ENCODE measurements at places on chromosomes 13 and 19.

DNA sequence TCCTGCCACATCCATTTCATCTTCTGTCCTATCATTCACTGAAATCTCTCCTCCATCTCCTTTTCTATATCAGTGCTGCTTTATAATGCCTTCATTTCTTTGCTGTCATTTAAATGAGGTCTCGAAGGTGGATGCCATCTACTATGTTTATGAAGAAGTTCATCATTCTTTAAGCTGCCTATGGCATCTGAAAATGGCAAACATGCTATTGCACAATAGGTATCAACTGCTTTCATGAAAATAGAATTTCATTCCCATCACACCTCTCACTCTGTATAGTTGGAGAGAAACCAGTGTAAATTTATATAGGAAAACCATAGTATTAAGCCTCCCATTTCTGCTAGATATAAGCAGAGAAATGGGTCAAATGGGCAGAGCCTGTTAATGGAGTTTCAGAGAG, 100.2 kb downstream of the FGF9 start:
- no peak for DNase-seq

DNA sequence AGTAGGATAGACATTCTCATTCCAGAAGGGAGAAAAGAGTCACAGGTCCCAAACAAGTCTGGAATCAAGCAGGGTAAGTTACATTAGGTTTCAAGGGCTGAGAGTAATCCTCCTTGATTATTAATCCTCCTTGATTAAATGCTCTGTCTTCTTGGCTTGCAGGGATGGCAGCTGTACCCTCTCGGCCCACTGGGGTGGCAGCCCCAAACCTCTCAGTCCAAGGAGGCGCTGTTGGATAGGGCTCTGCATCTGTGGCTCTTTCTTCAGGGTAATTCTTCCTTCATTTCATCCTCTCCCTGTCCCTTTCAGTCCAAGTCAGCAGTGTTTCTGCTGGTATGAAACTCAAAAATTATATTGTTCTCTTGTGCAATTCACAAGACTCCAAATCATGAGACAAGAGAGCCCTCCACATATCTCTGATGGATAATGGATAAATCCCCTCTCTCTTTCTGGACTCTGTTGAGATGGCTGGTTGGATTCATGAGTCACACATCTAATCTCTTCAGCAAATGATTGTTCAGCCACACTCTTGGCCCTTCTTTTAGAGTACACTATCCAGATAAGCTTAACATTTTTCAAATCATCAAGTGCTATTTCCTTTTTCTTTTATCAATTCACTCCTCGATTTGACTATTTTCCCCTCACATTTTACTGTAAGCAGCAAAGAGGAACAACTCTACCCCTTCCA, 323.7 kb upstream of the HTR2A start:
- DNase-seq = no peak

- no peak for DNase-seq
Observed at GRCh38 chr19:36401475-36401874, 17.0 kb downstream of the ZFP82 start.

DNA sequence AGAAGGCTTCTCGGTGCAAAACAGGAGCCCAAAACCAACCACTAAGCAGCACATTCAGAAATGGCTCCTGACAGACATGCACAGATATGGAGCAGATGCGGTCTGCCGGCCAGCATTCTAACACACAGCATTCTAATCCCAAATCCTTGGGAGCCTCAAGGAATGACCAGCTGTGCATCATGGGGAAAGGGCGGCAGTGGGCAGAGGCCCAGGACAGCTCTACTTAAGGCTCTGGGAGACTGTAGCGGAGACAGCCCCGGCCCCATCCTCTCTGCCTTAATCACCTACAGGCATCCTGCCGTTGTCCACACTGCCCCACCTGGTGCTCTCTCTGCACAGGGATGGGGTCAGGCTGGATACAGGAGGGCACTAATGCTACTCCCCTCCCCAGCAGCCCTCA, 1016.0 kb downstream of the UQCRFS1 start:
- DNase-seq = no peak

GRCh38 chr19:5458420-5458819, 3.2 kb downstream of the ZNRF4 start:
- DNase-seq = no peak

- DNase-seq = no peak
Observed at GRCh38 chr13:51644654-51645053, 60.4 kb downstream of the WDFY2 start.

GRCh38 chr13:30364133-30364532, 56.8 kb upstream of the KATNAL1 start:
- peak; percentile 78 for DNase-seq

All from SK-N-DZ (cell line).